ENCODE measurements at places on chromosomes 6 and 20.

DNA sequence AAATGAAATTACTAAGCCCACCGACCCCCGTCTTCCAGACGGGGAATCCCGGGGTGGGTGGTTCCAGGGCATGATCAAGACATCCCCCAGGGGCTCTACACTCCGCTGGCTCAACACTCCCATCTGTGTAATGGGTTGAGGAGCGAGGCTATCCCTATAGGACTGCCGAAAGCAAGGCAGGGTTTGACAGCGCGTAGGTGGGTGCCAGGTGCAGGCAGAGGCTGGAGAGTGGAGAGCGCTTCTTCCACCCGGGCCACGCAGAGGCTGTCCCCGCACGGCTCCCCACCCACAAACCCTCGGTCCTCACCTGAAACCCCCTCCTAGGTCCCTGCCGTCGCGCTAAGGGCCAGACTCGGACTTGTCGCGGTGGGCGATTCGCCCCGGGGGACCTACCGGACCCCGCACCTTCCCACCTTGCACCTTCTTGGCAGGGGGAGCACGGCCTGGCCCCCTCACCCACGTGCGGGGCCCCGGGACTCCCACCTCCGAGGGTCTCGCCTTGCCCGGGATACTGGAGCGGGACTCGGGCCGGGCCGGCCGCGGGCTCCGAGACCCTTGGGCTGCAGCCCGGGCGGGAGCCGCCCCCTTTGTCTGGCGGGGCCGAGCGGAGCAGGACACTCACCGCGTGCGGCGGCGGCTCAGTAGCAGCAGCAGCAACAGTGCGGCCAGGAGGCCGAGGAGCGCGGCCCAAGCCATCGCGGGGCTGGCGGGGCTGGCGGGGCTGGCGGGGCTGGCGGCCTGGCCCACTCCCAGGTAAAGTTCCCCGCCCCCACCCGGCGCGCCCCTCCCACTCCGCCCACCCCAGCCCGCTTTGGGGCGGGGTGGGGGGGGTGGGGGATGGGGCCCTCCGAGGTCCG lies at the start of gene PTGIS:
Gene PTGIS (minus strand): TSS at position 717 of the 857 bp plus-strand sequence. CDS start 21 bp downstream, at position 696.
- H3K27ac ChIP-seq: peak within 1 kb of the TSS; percentile 76
- peak; percentile 65 for DNase-seq
- H3K4me1 ChIP-seq: peaks cover 13% of the 10 kb centered on the region
- no peaks in the 10 kb centered on the region for H3K36me3 ChIP-seq

DNA sequence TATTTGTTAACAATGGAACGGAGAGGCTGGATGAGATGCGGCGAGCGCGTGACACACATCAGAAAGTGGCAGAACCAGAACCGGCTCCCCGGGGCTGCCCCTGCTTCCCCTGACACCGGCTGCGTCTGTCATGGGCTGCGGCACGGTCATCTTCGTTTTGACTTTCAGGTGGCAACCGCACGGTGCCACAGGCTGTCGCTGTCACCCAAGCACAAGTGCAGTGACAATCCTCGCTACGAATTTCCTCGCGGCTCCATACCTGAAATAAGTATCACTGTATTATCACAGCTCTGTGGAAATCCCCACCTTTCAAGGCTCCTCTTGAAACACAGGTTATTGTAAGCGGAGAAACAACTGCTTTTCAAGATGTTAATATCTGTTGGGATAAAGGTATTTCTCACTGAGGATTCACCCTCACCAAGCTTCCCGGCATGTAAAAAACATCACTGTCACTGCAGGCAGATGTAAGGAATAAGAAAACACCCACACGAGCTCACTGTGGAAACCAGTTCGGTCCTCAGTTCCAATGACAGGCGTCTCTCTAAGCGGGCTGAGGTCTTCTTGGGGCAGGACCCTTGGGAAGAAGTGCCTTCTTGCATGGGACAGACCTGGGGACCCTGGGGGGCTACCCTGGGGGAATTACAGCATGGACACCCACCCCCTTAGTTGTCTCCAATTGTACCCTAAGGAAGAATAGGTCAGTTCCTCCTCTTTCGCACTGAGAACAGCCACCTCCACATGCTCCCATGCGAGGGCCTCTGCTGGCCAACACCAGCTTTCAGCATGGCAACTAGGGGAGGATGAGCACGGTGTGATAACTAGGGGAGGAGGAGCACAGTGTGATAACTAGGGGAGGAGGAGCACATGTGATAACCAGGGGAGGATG lies 86.3 kb downstream of the DACT2 start:
- H3K4me3 ChIP-seq: no peak overlapping the region
- no peaks in the 10 kb centered on the region for H3K27me3 ChIP-seq
- no peaks in the 10 kb centered on the region for H3K36me3 ChIP-seq
- DNase-seq: no peak
- H3K4me1 ChIP-seq: peaks cover 18% of the 10 kb centered on the region

GRCh38 chr20:2972126-2972525 lies 71.3 kb upstream of the GNRH2 start:
- H3K36me3 ChIP-seq: peaks cover 68% of the 10 kb centered on the region
- H3K4me3 ChIP-seq: no peak overlapping the region
- no peak for DNase-seq
- no peak overlapping the region for H3K27ac ChIP-seq
- H3K27me3 ChIP-seq: no peaks in the 10 kb centered on the region

GRCh38 chr6:48933136-48933535 lies 529.9 kb downstream of the MMUT start:
- no peaks in the 10 kb centered on the region for H3K36me3 ChIP-seq
- H3K27me3 ChIP-seq: no peaks in the 10 kb centered on the region
- no peak overlapping the region for H3K27ac ChIP-seq
- H3K4me1 ChIP-seq: no peaks in the 10 kb centered on the region
- no peak for DNase-seq

GRCh38 chr6:44494011-44494501 lies 106.5 kb downstream of the CDC5L start:
- peaks cover 4% of the 10 kb centered on the region for H3K27me3 ChIP-seq
- no peaks in the 10 kb centered on the region for H3K36me3 ChIP-seq
- no peak for DNase-seq
- peaks cover 6% of the 10 kb centered on the region for H3K4me1 ChIP-seq

DNA sequence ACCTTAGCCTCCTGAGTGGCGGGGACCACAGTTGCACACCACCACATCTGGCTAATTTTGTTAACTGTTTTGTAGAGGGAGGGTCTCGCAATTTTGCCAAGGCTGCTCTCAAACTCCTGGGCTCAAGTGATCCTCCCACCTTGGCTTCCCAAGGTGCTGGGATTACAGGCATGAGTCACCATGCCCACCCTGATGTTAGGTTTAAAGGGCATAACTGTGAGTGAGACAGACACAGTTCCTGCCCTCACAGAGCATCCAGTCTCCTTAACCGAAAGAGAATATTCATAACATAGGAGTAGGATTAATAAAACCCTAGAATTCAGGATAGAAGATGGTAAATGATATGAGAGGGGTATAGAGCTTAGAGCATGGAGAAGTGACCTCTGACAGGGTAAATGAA lies 3.1 kb upstream of the SPATA2 start:
- peaks cover 6% of the 10 kb centered on the region for H3K4me1 ChIP-seq
- H3K27me3 ChIP-seq: no peaks in the 10 kb centered on the region
- no peaks in the 10 kb centered on the region for H3K36me3 ChIP-seq

DNA sequence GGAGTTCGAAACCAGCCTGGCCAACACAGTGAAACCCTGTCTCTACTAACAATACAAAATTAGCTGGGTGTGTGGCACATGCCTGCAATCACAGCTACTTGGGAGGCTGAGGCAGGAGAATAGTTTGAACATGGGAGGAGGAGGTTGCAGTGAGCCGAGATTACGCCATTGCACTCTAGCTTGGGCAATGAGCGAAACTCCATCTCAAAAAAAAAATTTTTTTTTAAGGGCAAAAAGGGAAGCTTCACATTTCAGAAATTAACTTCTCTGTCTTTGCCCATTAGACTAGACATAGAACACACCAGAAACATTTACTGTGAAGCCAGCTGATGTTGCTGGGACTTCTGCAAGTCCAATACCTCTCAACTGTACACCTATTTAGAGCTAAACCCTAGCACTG lies 90.8 kb upstream of the HDAC2 start:
- no peak overlapping the region for H3K4me3 ChIP-seq
- DNase-seq: no peak
- H3K27ac ChIP-seq: no peak overlapping the region
- no peaks in the 10 kb centered on the region for H3K27me3 ChIP-seq

DNA sequence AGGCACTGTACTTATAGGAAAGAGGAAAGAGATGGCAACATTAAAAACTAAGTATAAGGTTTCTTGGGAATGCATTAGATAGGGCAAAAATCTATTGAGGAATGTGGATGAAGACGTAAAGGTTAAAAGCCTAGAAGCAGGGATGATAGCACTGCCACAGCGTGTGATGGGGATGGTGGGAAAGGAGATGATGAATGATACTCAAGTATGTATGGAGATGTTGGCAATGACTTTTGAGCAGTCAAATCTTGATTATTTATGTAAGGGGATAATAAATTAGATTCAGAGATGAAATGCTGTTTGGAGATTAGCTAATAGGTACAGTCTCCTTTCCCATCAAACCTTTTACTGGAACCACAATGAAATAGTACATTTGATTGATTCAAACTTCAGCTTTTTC lies 432.8 kb downstream of the GRIK2 start:
- H3K4me1 ChIP-seq: no peaks in the 10 kb centered on the region
- DNase-seq: no peak
- H3K4me3 ChIP-seq: no peak overlapping the region
- no peak overlapping the region for H3K27ac ChIP-seq

GRCh38 chr20:3652676-3653596 lies 10.3 kb downstream of the GFRA4 start:
- no peaks in the 10 kb centered on the region for H3K36me3 ChIP-seq
- H3K4me3 ChIP-seq: no peak overlapping the region
- H3K27ac ChIP-seq: no peak overlapping the region
- no peak for DNase-seq
- H3K4me1 ChIP-seq: peaks cover 6% of the 10 kb centered on the region
- H3K27me3 ChIP-seq: no peaks in the 10 kb centered on the region

- no peaks in the 10 kb centered on the region for H3K27me3 ChIP-seq
- no peaks in the 10 kb centered on the region for H3K36me3 ChIP-seq
- H3K27ac ChIP-seq: no peak overlapping the region
- H3K4me3 ChIP-seq: no peak overlapping the region
- H3K4me1 ChIP-seq: no peaks in the 10 kb centered on the region
- no peak for DNase-seq
These were observed 37.2 kb downstream of the SEL1L2 start for GRCh38 chr20:13953227-13953626.

DNA sequence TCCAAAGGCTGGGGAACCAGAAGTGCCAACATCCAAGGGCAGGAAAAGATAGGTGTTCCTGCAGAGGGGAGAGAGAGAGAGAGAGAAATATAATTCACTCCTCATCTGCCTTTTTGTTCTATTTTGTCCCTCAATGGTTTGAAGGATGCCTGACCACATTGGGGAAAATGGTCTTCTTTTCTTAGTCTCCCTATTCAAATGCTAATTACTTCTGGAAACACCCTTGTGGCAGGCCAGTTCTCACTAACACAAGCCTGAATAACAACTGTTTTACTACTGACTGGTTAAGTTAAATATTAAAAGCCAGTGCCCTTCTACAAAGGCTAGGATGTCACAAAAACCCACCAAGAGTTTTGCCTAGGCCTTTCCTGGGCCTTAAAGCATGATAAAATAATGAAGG lies 425.4 kb upstream of the HTR1E start:
- H3K27me3 ChIP-seq: no peaks in the 10 kb centered on the region
- H3K4me3 ChIP-seq: no peak overlapping the region
- H3K27ac ChIP-seq: no peak overlapping the region

DNA sequence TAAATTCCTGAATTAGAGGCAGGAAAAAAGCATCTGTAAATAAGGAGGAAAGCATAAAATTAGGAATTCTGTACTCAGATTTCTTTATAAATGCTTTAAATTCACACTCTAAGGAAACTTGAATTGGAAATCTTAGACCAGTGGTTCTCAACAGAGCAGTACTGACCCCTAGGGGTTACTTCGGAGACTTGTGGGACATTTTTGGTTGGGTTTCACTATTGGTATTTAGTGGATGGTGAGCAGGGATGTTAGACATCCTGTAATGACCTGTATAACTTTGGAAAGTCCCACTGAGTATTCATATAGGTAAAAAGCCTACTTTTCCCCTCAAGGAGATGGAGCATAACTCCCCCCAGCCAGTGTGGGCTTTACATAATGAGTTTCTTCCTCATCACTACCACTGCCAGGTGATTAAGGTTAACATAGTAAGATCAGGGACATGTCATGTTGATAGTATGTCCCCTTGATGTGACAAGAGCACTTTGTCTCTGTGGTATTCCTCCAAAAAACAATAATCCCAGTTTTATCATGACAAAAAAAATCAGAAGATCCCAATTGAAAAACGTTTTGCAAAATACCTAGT lies 31.0 kb downstream of the GLO1 start:
- H3K36me3 ChIP-seq: peaks cover 10% of the 10 kb centered on the region
- no peak overlapping the region for H3K27ac ChIP-seq
- no peaks in the 10 kb centered on the region for H3K27me3 ChIP-seq
- peak; percentile 17 for DNase-seq
- no peak overlapping the region for H3K4me3 ChIP-seq
- H3K4me1 ChIP-seq: no peaks in the 10 kb centered on the region

GRCh38 chr6:33740204-33740608 lies 6.5 kb downstream of the IP6K3 start:
- no peaks in the 10 kb centered on the region for H3K36me3 ChIP-seq
- peaks cover 10% of the 10 kb centered on the region for H3K4me1 ChIP-seq
- H3K4me3 ChIP-seq: no peak overlapping the region
- DNase-seq: no peak
- no peaks in the 10 kb centered on the region for H3K27me3 ChIP-seq

- no peaks in the 10 kb centered on the region for H3K36me3 ChIP-seq
- DNase-seq: no peak
- no peak overlapping the region for H3K4me3 ChIP-seq
- H3K27ac ChIP-seq: no peak overlapping the region
- H3K27me3 ChIP-seq: no peaks in the 10 kb centered on the region
These were observed 356.2 kb downstream of the GJA1 start for GRCh38 chr6:121791396-121792315.

DNA sequence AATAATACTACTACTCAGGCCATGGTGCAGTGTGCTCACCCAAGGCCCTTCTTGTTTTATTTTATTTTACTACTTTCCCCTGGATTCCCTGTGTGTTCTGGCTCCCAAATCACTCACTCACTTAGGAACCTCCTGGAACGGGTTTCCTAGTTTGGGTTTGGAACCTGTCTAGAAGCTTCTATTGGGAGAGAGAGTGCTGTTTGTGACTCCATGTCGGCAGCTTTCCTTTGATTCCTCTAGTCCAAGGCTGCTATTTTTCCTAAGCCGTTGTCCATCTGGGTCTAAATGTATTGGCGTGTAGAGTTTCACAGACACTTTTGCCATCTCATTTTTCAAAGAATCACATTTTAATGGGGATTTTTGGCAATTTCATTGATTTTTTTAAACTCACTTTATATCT lies 70.8 kb downstream of the FOXA2 start:
- no peaks in the 10 kb centered on the region for H3K4me1 ChIP-seq
- no peaks in the 10 kb centered on the region for H3K27me3 ChIP-seq
- H3K36me3 ChIP-seq: no peaks in the 10 kb centered on the region
- H3K4me3 ChIP-seq: no peak overlapping the region
- DNase-seq: no peak
